ENCODE measurements at places on chromosomes 2 and 18. TPM values are rescaled to one million over a fixed set of nuclear protein-coding genes. Genes with fewer than 3 reads are reported as not detected.

RAD51AP2 gene
- total RNA-seq: 0.22 TPM

ALPP gene
- not detected for total RNA-seq

RBM44 gene
- 0.55 TPM for total RNA-seq

SLC9A4 gene
- total RNA-seq: not detected

IL36G gene
- not detected for total RNA-seq

FAM124B gene
- 1.5 TPM for total RNA-seq

RSAD2 gene
- total RNA-seq: 1.5 TPM

CLEC4F gene
- not detected for total RNA-seq

DCDC2C gene
- total RNA-seq: not detected

OSR1 gene
- 12.5 TPM for total RNA-seq

ZNF142 gene
- 13.6 TPM for total RNA-seq

CAPN14 gene
- 0.16 TPM for total RNA-seq

G6PC2 gene
- not detected for total RNA-seq

CRYBA2 gene
- total RNA-seq: not detected

MEIS1 gene
- total RNA-seq: 16.7 TPM

FAM237A gene
- total RNA-seq: not detected

RNF125 gene
- total RNA-seq: 5.6 TPM

IL1RN gene
- 0.41 TPM for total RNA-seq

PAX8 gene
- 1.2 TPM for total RNA-seq

CYTIP gene
- total RNA-seq: 3.3 TPM

HAUS1 gene
- total RNA-seq: 16.8 TPM

DTNA gene
- total RNA-seq: 114 TPM

DSC3 gene
- 3.1 TPM for total RNA-seq

TCF23 gene
- total RNA-seq: not detected

Measured in right atrium auricular region (tissue), 2 donors.